ENCODE measurements at places on chromosomes 4 and X.

DNA sequence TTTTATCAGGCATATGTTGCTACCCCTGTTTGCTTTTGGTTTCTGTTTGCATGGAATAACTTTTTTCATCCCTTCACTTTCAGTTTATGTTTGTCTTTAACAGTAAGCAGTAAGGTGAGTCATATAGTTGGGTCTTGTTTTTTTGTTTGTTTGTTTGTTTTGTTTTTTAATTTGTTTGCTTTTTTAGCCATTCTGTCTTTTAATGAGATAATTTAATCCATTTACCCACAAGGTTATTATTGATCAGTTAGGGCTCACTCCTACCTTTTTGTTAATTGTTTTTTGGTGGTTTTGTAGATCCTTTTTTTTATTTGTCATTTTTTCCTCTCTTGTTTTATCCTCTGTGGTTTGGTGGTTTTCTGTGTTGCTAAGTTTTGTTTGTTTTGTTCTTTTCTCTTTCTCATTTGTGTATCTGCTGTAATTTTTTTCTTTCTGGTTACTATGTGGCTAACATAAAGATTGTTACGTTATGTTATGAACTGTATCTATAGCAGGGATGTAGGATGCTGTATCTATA, 379.5 kb upstream of the MAD2L1 start:
- H3K27me3 ChIP-seq, result peaks cover 12% of the 10 kb centered on the region
- no peak overlapping the region for H3K27ac ChIP-seq
- no peak for DNase-seq
- no peak overlapping the region for H3K4me3 ChIP-seq

GRCh38 chr4:109764376-109764775, 34.5 kb upstream of the PLA2G12A start:
- H3K27me3 ChIP-seq, result peaks cover 9% of the 10 kb centered on the region
- no peaks in the 10 kb centered on the region for H3K36me3 ChIP-seq
- H3K27ac ChIP-seq, result no peak overlapping the region
- DNase-seq, result no peak
- H3K4me3 ChIP-seq, result no peak overlapping the region

DNA sequence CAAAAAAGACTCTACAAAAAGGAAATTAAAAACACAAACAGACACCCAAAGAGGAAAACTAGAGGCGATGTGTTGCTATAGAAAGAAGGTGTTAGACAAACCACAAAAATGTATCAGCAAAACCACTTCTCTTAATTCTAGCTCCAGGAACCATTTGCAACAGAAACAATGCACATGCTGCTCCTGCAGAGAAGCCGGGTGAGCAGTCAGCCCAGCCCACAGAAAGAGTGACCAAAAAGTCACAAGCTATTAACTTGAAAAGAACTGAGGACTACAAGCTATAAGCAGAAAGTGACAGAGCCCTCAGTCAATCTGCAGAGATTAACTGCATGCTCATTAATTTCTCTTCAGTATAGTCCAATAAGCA, 96.2 kb upstream of the KLHL13 start:
- no peak overlapping the region for H3K4me3 ChIP-seq
- no peaks in the 10 kb centered on the region for H3K4me1 ChIP-seq
- H3K27ac ChIP-seq, result no peak overlapping the region
- DNase-seq, result no peak

DNA sequence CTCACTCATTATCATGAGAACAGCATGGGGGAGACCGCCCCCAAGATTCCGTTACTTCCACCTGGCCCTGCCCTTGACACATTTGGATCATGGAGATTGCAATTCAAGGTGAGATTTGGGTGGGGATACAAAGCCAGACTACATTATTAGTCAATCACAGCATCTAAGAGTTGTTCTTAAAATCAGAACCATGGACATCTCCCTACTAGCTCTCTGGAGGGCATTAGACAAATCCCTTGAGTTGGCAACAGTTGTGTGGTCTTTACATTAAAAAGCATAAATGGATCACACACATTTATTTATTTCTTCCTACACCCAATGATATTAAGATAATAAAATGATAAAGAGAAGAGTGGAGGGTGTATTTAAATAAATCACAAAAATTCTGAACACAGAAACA, 262.8 kb upstream of the VCX start:
- no peaks in the 10 kb centered on the region for H3K27me3 ChIP-seq
- no peaks in the 10 kb centered on the region for H3K4me1 ChIP-seq
- DNase-seq, result no peak
- H3K4me3 ChIP-seq, result no peak overlapping the region

DNA sequence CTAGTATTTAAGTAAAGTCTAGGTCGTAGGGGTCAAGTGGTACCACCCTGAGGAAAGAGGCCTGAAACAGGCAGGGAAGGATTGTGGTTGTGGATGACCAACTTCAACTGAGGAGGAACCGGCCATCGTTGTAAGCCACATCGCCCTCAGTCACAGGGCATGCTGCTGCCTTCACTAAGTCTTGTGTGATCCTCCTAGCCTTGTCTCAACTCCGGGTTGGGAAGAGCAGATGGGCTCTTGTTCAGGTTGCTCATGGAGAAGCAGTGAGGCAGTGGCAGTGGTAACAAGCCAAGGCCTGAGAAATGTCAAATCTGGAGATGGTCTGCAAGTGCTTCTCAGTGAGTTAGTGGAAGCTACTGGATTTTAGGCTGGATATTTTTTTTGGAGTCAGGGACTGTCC, 22.8 kb upstream of the NKX3-2 start:
- H3K4me1 ChIP-seq, result no peaks in the 10 kb centered on the region
- no peak overlapping the region for H3K4me3 ChIP-seq
- no peaks in the 10 kb centered on the region for H3K27me3 ChIP-seq
- no peak overlapping the region for H3K27ac ChIP-seq
- H3K36me3 ChIP-seq, result peaks cover 42% of the 10 kb centered on the region
- no peak for DNase-seq
